ENCODE measurements at places on chromosomes 1 and 21.

DNA sequence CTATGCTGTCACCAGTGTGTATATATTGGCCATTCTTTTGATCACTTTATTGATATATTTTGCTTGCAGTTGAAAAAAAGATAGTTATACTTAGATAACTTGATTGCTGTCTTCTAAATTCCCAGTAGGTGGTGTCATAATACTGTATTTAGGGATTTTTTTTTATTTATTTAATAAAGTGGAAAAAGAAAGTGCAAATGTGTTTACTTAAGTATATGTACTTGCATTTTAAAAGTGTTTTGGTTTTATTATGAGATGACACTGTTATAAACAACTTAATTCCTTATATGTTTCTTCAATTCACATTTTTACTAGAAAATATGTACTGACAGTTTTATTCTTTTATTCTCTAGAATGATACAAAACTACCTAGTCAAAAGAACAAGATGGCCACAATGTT, 164.8 kb downstream of the USP25 start:
- no peak for DNase-seq

DNA sequence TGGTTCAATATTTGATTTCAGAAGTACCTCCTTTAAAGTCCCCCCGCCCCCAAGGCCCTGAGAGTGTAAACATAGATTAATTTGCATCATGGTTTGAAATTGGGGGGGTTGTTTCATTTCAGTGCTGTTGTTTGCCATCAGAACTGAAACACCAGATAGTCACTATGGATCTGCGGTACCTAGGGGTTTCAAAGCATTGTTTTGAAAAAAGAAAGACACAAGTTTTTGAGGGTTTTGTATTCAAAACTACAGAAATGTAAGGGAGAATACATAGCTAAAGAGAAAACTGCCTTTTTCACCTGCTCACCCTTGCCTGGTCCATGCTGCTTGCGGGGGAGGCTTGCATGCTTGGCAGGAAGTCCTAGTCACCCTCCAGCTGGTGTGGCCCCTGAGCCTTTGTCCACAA, 59.3 kb downstream of the ACP6 start:
- DNase-seq = no peak

- no peak for DNase-seq
Measured at GRCh38 chr1:184162281-184162680, 110.8 kb downstream of the TSEN15 start.

GRCh38 chr1:8363186-8363766, 45.4 kb downstream of the SLC45A1 start:
- DNase-seq = no peak

GRCh38 chr1:224513383-224513782, 78.8 kb upstream of the WDR26 start:
- no peak for DNase-seq

GRCh38 chr1:40344597-40344996, 27.5 kb upstream of the COL9A2 start:
- DNase-seq = no peak

GRCh38 chr1:110460253-110461220, 9.6 kb downstream of the PROK1 start:
- peak; percentile 53 for DNase-seq

DNA sequence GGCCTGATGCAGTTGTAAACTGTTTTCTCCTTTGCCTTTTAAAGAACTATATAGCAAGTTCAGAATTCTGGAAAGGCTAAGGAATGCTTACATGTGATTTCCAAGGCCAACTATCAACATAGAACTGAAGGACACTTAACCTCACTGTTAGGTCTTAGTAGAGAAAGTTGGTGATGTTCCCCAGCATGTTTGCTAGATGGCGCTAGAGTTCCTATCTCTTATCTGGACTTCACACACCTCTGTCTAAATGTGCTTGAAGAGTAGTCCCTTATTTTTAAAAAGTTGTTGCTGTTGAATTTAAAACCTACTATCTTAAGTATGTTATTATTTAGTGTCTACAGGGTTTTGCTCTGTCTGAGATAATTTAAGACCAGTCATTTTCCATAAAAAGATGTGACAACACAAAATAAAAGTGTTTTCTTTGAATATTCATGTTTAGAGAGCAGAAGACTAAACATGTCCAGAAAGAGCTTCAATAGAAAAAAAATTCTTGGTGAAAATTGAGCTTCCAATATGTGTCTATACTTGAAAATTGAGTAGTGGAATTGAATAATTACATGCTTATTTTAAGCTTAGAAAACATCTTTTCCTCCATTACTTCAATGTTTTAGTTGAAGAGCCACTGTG, 237.3 kb downstream of the S1PR1 start:
- no peak for DNase-seq

- no peak for DNase-seq
Measured at GRCh38 chr1:66617362-66618184, 83.6 kb downstream of the SGIP1 start.

DNA sequence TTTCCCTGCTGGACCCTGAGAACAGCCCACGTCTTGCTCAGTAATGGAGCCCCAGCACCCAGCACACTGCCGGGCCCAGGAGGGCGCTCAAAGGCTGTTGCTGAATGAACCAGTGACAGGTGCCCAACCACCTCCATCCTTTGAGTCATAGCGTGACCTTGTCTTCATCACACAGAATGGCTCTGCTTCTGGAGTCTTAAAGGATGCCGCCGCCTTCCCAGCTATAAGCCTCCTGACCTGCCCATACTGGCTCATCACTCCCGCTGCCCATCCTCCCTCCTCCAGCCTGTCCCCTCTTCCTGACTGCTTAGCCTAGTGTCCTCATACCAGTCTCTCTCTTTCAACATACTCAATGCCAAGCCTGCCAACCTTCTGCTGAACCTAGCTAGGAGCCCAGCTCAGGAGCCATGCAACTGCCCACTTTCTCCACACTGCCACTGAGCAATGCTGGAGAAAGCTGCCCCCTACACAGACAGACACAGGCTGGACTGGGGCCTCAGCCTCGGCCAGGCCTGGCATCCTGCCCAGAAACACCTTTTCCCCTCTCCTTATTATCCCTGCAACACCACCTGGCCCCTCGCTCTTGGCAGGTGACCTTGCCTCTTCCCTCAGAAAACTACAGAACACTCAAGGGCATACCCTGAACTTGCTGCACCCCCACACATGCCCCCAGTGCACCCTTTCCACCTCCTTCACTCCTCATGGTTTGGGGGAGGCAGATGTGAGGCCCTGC, 14.1 kb downstream of the TTC39A start:
- no peak for DNase-seq

DNA sequence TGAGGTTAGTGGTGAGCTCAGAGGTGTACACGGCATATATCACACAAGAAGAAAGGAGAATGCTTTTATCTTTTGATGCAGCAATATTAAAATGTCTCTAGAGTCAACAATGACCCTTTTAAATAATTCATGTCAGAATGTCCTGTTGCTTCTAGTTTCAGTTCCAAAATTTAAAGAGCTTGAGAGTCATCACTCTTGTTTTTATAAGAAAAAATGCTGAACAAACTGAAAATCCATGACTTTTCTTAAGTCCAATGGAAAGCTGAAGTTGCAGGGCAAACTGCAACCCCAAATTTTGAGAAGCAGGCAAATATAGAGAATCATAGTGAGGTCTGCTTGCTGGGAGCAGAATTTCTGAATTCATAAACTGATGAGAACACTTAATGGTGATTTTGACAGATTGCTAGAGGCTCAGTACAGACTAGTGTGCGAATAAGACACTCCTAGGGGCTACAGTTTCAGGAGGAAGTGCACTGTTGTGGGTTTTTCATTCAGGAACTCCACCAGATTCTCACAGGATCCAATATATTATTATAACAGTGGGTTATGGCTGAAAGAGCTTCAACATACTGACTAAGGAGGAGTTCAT, 135.1 kb downstream of the CLIC6 start:
- DNase-seq = no peak

DNA sequence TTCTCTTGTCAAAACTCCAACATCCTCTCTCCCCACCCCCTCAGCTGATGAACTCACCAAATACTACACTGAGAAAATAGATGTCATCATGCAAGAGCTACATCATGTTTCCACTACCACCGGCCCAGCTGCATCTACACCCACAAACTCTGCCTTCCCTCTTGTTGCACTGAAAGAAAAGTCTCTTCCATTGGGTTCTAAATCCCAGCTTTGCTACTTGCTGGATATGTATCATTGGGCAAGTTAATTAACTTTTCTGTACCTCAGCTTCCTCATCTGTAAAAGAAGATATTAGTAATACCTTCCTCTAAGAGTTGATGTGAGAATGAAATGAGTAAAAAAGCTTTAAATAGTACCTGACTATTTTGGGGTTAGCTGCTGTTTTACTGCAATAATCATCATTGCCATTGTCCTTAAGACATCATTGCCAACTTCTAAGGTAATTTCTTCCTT, 108.6 kb downstream of the OLFML2B start:
- peak; percentile 6 for DNase-seq

DNA sequence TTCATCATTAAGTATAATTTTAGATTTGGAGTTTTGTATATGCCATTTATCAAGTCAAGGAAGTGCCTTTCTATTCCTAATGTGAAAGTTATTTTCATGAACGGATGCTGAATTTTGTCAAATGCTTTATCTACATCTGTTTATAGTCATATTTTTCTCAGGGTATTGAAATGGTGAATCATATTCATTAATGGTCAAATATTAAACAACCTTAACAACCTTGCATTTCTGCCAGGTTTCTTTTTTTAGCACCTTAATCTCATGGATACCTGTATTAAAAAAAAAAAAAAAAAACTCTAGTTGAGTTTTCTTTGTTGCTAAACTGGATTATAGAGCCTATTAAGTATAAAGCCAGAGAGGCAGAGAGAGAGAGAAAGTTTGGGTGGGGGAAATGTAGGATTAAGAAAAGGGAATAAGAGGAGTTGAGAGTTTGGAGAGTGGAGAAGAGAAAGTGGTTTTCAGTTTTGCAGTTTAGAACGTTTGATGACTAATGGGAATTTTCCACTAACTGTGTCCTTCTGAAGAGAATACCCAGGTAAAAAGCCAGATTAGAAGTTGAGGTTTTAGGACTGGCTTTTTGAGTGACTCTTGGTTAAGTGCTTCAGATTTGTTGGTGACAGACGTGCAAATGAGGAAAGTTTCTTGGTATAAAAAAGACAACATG, 305.0 kb downstream of the HLX start:
- no peak for DNase-seq

- no peak for DNase-seq
Measured at GRCh38 chr1:21927533-21928237, 9.4 kb downstream of the HSPG2 start.

- no peak for DNase-seq
Measured at GRCh38 chr1:40178200-40178599, 17.0 kb downstream of the RLF start.

DNA sequence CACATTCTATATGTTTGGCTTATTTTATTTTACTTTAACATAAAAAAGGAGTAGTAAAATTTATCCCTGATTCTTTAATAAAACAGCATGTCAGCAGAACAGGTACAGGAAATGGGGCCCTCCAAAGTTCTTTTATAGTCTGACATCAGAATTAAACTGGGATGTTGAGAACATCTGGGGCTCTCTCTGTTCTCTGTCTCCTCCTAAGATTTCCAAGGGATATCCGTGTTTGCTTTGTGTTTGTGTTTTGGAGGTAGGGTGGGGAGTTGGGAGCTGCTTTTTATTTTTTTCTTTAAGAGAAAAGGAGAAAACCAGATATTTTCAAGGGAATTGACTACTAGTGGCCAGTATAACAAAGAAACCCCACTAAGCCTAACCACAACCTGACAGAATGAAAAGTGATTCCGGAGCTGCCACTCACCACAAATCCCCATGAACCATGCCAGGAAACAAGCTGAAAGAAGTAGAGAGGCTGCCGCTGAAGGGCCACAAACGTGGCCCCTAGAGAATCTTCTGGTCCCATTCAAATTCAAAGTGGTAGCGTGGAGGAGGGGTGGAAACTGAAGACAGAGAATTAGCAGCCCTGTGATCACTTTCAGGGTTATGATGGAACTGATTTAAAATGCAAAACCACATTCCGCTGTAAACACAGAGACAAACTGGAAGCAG, 369.6 kb upstream of the ADGRL2 start:
- no peak for DNase-seq

DNA sequence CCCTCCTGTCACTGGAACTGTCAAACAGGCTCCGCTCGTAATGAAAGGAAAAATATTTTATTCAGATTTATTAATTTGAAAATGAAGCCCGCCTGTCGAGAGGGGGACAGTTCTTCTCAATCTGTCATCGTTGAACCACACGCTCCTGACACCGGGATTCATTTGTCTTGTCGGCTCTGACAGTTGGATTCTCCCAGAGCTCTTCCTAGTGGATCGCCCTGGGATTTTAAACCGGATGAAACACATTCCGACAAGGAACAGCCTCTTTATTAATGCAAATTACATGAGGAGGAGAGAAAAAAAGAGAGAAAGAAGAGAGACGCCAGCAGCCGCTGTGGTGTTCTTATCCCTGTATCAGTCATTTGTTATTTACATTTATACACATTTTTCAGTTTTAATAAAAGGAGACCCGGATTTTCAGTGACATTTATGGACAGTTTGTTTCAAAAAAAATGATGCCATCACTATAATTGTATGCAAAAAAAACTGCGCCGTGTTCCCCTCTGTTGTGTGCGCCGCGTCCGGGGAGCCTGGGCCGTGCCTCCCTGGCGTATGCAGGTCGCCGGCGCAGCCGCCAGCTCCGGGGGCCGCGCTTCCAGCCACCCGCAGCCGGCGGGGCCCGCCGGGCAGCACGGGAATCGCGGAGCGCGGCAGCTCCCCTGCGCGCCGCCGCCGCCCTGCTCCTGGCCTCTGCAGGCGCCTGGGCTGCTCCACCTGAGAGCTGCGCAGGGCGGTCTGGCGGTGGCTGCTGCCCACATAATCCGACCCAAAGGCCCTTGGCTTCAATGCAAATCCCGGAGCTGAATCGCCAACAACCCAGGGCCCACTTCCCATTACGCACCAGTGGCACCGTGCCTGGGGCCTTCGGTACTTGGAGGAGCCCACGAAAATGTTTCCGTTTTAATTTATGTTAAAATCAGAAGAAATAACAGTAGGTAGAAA, 237.9 kb upstream of the PBX1 start:
- DNase-seq = no peak

GRCh38 chr21:46116776-46117585, 19.1 kb downstream of the COL6A2 start:
- DNase-seq = no peak

DNA sequence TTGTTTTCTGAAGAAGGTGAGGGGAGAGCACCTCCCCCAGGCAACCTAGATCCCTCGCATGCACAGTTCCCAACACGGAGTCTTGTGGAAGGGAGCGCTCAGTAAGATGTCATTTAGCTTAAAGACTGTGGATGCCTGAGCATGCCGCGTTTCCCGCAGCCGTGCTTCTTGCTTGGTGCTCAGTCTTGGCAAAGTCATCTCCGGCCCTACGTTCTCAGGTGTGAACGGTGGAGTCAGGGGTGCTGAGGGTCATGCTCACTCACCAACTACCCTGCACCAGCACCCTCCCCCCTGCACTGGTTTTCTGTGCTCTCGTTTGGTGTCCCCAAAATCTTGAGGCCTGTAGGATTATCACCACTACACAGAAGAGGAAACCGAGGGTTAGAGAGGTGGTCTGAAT, 202.1 kb downstream of the RHOU start:
- no peak for DNase-seq

GRCh38 chr1:41382480-41383090, 21.4 kb downstream of the FOXO6 start:
- DNase-seq = no peak

Data from stimulated activated CD8-positive, alpha-beta memory T cell treated with anti-CD3 and anti-CD28 coated beads, Interleukin-15, amount 100 ng/mL, for 48 hours (primary cell).